Naive thymus-derived CD4-positive, alpha-beta T cell (primary cell): ENCODE measurements at places on chromosomes 3 and 15. TPM values are rescaled to one million over a fixed set of nuclear protein-coding genes. Genes with fewer than 3 reads are reported as not detected.

The SSUH2 gene
- not detected for total RNA-seq

The TERC gene
- 0.94 and 7.4 TPM in 2 replicates for total RNA-seq

The CHL1 gene
- total RNA-seq = not detected in 2 replicates

DNA sequence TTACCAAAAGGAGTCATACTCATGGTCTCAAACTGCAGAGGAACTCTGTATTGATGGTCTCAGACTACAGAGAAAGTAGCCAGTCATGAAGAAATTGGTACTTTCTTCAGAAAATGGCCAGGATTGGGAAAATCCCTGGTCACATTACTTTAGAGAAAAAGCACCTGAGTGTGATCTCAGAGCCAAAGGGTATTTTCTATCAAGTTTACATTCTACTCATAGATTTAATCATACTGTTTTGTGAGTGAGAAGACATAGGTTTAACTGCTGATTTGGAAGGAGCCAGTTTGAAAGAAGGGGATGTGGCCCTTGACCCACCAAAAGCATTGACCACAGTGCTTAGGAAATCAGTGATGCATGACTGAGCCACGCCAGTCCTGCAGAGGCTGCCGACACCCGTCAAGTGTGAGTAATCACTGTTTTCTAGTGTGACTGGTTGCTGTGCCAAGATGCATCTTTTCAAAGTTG, 203.6 kb downstream of the AKAP13 start:
- no peaks in the 10 kb centered on the region for H3K27me3 ChIP-seq
- H3K4me1 ChIP-seq = peaks cover 48% of the 10 kb centered on the region
- H3K36me3 ChIP-seq = peaks cover under 1% of the 10 kb centered on the region

- DNase-seq = no peak
- H3K27me3 ChIP-seq = no peaks in the 10 kb centered on the region
- H3K36me3 ChIP-seq = peaks cover 12% of the 10 kb centered on the region
- no peaks in the 10 kb centered on the region for H3K4me1 ChIP-seq
- no peak overlapping the region for H3K4me3 ChIP-seq
- H3K27ac ChIP-seq = no peak overlapping the region
Observed at GRCh38 chr3:53243165-53243564, 12.7 kb downstream of the TKT start.

- H3K4me1 ChIP-seq = no peaks in the 10 kb centered on the region
- no peak overlapping the region for H3K4me3 ChIP-seq
- no peaks in the 10 kb centered on the region for H3K27me3 ChIP-seq
- DNase-seq = no peak
- no peaks in the 10 kb centered on the region for H3K36me3 ChIP-seq
Observed at GRCh38 chr3:141392416-141392815, 24.1 kb downstream of the ZBTB38 start.

- H3K27me3 ChIP-seq = no peaks in the 10 kb centered on the region
- no peaks in the 10 kb centered on the region for H3K4me1 ChIP-seq
- DNase-seq = no peak
- H3K4me3 ChIP-seq = no peak overlapping the region
- no peaks in the 10 kb centered on the region for H3K36me3 ChIP-seq
Observed at GRCh38 chr15:88299497-88299896, 43.0 kb upstream of the NTRK3 start.

DNA sequence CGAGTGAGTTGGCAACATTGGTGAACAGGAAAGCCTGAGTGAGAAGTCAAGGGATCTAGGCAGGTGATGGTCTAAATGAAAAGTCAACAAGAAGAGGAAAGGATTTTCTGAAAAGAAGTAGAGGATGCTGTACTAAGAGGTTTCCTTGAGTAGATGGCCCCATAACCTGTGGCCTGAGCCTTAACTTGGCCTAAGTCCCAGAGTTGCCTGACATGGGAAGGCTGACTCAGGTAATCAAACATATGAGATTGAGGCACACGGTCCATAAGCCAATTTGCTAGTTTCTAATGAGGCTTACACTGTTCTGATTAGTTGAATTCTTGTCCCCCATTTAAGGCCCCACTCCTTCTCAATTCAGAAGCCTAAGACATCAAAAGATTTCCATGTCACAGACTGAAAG, 262.5 kb upstream of the LMCD1 start:
- no peak overlapping the region for H3K4me3 ChIP-seq
- no peaks in the 10 kb centered on the region for H3K27me3 ChIP-seq
- H3K36me3 ChIP-seq = no peaks in the 10 kb centered on the region
- no peaks in the 10 kb centered on the region for H3K4me1 ChIP-seq
- no peak for DNase-seq

GRCh38 chr3:197592361-197593045, 36.7 kb upstream of the BDH1 start:
- no peaks in the 10 kb centered on the region for H3K4me1 ChIP-seq
- DNase-seq = no peak
- H3K27me3 ChIP-seq = no peaks in the 10 kb centered on the region
- H3K4me3 ChIP-seq = no peak overlapping the region
